ENCODE measurements at places on chromosomes 1 and 21.

GRCh38 chr1:1364266-1364665 is 5.9 kb upstream of the MXRA8 start:
- DNase-seq = no peak

- DNase-seq = no peak
Measured at GRCh38 chr1:206979379-206980043, 9.3 kb upstream of the FCAMR start.

- no peak for DNase-seq
Measured at GRCh38 chr1:228156515-228156881, 6.8 kb downstream of the GJC2 start.

- no peak for DNase-seq
Measured at GRCh38 chr1:80755944-80756343, 1044.8 kb upstream of the ADGRL2 start.

- DNase-seq = no peak
Measured at GRCh38 chr1:201845331-201846083, 16.6 kb downstream of the IPO9 start.

DNA sequence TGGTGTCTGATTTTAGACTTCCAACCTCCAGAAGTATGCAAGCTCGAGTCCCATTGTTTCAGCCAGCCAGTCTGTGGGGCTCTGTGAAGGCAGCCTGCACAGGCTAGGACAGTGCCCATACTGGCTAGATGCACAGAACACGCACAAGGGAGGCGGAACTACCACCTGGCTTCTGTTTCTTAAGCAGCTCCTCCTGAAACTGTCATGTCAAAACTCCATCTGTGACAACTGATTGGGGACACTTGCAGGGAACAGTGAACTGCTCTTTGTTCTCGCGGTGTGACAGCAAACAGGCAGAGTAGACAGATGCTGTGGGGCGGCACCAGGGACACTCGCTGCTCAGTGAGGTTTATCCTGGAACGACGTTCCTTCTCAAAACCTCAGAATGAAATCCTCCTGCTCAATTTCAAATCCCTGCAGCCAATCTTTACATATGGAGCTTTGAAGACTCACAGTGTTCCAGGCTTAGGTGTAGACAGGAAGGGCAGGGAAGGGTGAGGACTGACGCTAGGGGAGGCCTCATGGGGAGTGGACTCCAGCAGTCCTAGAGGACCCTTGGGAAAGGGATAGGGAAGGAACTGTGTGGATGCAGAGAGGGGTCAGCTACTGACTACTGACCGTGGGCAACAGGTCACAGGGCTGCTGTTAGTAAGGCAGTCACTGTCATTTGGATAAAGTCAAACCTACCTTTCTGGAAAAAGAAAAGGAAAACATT is 73.8 kb downstream of the ERG start:
- DNase-seq = no peak

- DNase-seq = no peak
Measured at GRCh38 chr1:7464736-7465135, 306.4 kb upstream of the VAMP3 start.

- DNase-seq = no peak
Measured at GRCh38 chr1:188708795-188709535, 1768.7 kb downstream of the BRINP3 start.

GRCh38 chr1:174785510-174785909 is 214.2 kb upstream of the CACYBP start:
- no peak for DNase-seq
